ENCODE measurements at places on chromosomes 13 and 19.

DNA sequence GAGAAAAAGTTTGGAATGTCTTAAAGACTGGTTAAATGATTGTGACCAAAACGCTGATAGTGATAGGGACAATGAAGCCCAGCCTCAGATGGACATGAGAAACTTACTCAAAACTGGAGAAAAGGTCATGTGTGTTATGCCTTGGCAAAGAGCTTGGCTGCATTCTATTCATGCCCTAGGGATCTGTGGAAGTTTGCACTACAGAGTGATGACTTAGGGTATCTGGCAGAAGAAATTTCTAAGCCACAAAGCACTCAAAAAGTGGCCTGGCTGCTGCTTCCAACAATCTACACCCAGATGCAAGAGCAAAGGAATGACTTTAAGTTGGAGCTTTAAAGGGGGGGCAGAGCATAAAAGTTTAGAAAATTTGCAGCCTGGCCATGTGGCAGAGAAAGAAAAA is 521.3 kb downstream of the UQCRFS1 start:
- no peak for DNase-seq

- no peak for DNase-seq
These were observed 22.2 kb downstream of the SPATA13 start for GRCh38 chr13:24182703-24183081.

GRCh38 chr13:111971891-111972780 is 94.8 kb upstream of the SOX1 start:
- DNase-seq: no peak

- DNase-seq: no peak
These were observed 11.2 kb upstream of the LYPD3 start for GRCh38 chr19:43476606-43477005.

DNA sequence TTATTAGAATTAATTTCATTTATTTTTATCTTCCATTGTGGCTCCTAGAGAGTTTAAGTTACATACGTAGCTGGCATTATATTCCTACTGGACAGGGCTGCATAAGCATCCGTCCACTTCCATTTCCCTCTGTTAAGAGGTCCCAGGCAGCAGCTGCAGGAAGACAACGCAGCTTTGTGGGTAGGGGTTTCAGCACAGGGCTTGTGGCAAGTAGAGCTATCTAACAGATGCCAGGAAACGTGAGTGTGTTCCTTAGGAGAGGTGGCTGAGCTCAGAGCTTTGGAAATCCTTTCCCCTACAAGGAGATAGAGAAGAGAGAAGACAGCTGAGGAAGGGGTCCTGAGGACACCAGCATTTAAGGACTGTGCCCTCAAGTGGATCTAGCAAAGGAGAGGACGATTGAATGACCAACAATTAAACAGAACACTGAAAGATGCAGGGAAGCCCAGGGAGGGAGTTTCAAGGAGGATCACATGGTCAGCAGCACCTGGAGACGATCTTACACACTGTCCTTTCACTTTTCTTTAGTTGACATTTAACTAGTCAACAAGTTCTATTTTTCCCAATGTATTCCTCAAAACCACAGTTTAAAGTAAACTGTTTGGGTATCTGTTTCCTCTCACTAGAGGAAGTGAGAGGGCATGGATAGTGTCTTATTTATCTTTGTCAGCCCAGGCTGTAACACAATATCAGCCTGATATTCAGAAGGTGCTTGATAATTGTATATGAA is 2.3 kb upstream of the N4BP2L1 start:
- DNase-seq: no peak

DNA sequence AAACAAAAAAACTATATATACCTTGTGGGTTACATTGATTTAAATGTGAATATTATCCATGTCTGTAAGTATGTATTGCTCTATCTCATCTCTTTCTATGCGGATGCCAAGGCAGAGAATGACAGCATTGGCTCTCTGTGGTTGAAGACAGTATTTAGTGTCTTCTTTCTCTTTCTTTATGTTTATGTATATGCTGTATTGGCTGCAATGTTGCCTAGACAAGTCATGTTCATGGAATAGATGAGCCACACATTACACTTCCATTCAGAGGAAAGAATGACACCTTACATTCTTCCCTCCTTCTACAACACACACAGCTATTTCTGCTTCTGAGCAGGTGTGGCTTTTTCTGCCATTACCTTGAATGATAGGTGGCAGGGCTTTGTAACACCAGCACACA is 639.4 kb upstream of the MIR17HG start:
- no peak for DNase-seq

GRCh38 chr19:2567580-2567979 is 91.7 kb downstream of the GADD45B start:
- no peak for DNase-seq

GRCh38 chr19:31708520-31708919 is 359.3 kb upstream of the TSHZ3 start:
- DNase-seq: no peak

GRCh38 chr13:35894636-35895035 is 236.5 kb downstream of the DCLK1 start:
- DNase-seq: no peak

GRCh38 chr19:13302526-13303270 is 152.5 kb downstream of the IER2 start:
- DNase-seq: no peak

- DNase-seq: no peak
These were observed 13.3 kb upstream of the ZNF681 start for GRCh38 chr19:23771761-23772674.

DNA sequence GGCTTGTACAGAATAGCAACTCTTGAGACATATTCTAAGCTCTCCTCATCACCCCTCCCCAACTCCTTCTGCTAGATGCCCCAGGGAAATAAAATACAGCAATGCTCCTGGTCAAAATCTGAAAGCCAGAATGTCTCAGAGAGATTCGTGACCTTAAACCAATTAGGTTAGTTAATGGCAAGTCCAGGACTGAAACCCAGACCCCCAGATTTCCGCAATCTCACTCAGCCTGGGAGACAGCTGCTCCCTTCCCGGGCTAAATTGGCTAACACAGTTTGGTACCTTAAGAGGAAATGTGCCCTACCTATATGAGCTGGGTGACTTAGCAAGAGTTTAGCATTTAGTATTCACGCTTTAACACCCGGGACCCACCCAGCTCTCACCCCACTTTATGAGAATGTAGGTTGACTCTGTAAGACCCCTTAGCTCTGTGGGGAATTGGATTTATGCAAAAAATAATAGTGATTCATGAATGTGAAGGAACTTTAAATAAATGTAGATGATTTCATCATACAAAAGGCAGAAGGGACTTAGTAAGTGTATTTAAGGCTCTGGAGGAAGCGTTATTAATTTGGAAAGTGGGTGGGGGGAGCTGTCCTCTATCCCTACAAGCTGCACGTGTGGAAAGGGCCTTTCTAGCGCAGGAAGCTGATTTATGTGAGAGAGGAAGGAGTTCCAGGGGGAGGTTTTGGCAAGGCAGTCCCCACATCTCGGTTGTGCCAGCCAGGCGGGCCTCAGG is 1.1 kb downstream of the DLEU7 start:
- no peak for DNase-seq

GRCh38 chr13:97124915-97125809 is 97.0 kb upstream of the MBNL2 start:
- peak; percentile 34 for DNase-seq

DNA sequence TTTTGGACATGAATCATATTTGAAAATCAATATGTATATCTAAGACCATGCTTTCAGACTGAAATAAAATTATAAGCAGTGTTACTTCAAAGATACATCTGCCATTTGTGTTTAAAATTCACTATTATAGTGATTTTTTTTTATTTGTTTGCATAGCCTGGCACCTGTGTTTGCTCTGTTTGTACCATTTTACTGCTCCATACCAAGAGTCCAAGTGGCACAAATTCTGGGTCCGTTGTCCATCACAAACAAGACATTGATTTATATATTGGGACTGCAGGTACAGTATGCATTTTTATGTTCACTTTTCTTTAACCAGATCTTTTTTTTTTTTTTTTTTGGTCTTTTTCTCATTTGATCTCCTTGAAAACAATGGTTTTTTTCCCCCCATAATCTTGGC is 6.7 kb upstream of the GPR183 start:
- DNase-seq: no peak

- no peak for DNase-seq
These were observed 45.5 kb upstream of the NFIC start for GRCh38 chr19:3320853-3321252.

DNA sequence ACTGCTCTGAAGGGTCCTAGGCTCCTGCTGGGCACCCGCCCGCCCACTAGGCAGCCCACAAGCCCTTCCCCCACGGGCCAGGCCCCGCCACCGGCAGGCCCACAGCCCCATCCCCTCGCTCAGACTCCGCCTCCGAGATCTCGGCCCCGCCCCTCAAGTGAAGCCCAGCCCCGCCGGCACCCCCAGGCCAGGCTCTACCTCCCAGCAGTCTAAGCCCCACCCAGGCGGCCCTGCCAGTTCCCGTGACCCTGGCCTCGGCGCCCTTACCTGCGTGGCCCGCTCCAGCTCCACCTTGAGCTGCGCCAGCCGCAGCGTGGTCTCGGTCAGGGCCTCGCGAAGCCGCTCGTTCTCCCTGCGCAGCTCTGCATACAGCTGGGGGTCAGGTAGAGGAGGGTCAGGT is 16.3 kb downstream of the EPS8L1 start:
- no peak for DNase-seq

- peak; percentile 53 for DNase-seq
These were observed 598 bp upstream of the LPAR2 start for GRCh38 chr19:19628501-19629134.

DNA sequence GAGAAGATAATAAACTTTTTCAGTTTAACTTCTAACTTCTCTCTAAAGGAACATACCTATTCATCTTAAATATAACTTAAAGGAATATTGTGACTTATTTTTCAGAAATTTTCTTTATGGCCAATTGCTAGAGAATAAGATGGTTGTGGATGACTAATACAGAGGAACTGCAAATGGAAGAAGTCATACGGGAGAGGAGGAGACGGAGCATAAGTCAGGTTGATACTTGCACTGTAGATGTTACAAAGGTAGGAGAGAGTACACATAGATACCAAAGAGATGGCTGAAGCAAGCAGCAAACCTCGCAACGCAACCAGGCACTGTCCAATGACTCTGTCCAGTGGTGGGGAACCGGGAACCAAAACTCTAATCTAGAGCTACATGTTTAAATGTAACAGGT is 963.4 kb downstream of the PCDH9 start:
- DNase-seq: no peak

- DNase-seq: no peak
These were observed 5.0 kb downstream of the FUZ start for GRCh38 chr19:49807904-49808675.

GRCh38 chr19:3573858-3574637 is 1.3 kb downstream of the HMG20B start:
- DNase-seq: peak; percentile 81

DNA sequence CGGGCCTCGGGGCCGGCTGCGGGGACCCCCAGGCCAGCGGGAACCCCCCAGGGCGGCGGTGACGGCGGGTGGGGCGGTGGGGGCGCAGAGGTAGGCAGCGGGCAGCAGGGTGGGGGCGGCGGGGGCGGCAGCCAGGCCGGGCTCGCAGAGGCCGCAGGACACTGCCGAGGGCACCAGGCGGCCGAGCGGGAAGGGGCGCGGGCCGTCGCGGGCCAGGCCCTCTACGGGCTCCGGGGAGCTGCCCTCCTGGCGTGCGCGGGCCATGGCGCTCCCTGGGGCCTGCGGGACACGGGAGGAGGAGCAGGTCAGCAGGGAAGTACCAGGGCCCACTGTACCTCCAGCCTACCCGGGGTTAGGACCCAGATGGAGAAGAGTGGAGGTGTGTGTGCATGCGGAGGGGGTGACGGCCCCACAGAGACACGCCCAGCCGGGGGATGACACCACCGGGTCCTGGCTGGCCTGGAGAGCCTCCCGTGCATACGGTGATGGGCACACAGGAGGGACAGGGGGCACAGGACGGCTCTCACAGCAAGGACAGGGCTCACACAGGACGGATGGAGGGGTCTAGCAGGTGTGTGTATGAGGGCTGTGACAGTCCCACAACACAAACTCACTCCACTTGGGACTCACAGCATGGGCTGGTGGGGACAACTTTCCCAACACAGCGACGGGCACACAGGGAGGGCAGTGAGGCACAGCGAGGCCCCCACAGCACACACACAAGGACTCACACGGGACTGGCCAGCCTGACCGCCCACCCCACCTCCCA is 2.6 kb downstream of the BBC3 start:
- peak; percentile 51 for DNase-seq

DNA sequence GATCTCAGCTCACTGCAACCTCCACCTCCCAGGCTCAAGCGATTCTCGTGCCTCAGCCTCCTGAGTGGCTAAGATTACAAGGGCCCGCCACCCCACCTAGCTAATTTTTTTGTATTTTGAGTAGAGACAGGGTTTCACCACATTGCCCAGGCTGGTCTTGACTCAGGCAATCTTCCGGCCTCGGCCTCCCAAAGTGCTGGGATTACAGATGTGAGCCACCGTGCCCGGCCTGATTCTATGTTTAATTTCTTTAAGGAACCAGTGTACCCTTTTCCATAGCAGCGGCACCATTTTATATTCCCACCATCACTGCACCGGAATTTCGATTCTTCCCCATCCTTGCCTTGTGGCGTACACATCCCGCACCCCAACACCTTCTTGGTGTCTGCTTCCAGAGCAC is 17.7 kb upstream of the INSR start:
- no peak for DNase-seq

- peak; percentile 78 for DNase-seq
These were observed 41.2 kb upstream of the KLF2 start for GRCh38 chr19:16283210-16284061.

DNA sequence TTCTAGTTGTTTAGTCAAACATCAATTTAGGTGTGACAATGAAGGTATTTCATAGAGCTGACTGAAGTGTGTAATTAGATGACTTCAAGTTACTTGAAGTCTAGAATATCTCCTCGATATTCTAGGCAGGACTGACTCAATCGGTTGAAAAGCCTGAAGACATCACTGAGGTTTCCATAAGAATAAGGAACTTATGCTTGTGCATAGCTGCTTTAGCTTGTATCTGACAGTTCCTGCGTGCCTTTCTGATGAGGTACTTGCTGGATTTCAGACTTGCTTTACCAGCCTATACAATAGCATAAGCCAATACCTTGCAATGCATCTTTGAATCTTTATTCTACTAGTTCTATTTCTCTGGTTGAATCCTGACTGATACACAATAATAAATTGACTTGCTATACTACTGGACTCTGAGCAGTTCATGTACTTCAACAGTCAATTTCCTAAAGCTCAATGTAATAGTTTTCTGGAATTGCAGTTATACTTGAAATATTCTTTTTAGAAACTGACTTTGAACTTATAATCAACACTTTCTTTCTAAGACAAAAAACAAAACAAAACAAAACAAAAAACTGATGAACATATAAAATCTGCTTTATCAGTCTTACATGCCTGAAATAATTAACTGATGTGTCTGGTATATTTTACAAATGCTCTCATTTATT is 1534.8 kb downstream of the SLITRK5 start:
- no peak for DNase-seq

DNA sequence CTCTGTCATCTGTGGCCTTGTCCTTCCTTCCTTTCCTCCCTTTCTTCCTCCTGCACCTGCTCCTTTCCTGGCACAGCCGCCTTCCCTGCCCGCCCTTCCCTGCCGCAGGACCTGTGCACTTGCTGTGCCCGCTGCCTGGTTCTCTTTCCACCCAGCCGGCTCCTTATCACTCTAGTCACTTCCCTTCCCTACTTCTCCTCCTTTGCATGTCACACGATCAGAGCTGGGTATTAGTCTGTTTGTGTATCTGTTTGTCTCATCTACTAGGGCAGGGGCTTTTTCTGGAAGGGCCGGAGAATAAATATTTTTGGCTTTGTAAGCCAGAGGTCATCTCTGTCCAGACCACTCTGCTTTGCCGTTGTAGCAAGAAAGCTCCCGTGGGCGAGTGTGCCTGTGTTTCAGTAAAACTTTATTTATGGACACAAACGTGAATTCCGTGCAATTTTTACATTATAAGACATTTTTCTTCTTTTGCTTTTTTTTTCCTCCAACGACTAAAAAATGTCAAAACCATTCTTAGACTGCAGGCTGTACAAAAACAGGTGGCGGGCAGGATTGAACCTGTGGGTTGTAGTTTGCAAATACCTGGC is 6.1 kb downstream of the KDM4B start:
- DNase-seq: no peak

Data from activated naive CD4-positive, alpha-beta T cell treated with Interleukin-2 at 50 U/mL for 16 hours (primary cell).